T-helper 17 cell (primary cell): ENCODE measurements at places on chromosomes 7 and 10. TPM values are rescaled to one million over a fixed set of nuclear protein-coding genes. Genes with fewer than 3 reads are reported as not detected.

- DNase-seq = no peak
These were observed 59.6 kb downstream of the PKD1L1 start for GRCh38 chr7:47888371-47889265.

DNA sequence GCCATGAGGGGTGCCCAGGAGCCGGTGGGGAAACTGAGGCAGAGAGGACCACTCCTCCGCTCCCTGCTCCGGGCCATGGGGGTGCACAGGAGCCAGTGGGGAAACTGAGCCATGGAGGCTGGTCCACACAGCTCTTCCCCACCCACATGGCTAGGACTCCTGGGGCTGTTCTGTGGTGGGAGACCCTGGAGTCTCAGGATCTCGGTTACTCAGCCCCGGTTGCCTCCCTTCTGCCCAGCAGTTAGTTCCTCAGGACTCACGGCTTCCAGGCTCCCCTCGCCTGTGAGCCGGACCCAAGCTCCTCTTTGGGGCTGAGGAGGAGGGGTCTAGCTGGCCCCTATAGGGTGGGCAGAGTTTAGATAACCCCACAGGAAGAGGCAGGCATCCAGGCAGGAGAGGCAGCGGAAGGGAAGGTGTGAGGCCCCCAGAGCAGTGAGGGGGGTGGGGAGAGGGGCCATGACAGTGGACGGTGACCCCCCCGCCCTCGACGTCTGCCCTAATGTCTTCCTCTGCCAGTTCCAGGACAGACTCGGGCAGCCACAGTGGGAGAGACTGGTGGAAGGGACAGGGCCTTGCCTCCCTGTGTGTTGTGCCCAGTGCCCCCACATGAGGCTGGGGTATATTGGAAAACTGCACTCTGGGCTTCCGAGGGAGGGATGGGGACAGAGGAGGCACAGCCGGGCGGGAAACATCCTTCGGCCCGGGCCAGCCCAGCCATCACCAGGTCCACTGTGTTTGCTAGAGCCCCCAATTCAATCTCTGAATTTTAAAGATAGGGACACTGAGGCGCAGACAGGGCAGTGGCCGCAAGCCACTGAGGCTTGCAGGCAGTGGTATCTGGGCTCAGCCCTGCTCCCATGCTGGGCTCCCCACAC, 4.3 kb downstream of the ELFN1 start:
- DNase-seq = no peak

The JCAD gene
- total RNA-seq = not detected

DNA sequence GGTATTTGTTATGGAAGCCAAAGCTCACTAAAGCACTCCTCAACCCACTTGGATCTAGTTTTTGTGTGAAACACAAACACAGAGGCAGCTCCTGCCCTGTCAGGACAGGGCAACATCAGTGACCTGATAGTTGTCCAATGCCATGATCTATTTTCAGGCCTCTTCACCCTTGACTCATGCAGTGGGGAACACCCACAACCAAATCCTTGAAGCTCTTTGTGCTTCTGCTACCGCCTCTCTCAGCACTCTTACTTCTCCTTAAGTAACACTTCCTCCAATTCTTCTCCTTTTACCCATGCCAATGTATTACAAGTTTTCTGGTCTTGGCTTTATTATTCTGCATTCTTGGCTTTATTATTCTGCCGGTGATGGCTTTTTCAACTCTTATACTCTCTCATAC, 425.3 kb downstream of the INHBA start:
- DNase-seq = no peak

GRCh38 chr7:1409555-1409954, 49.7 kb downstream of the MICALL2 start:
- no peak for DNase-seq
